HS-27A (cell line): ENCODE measurements at places on chromosomes 13 and 19.

DNA sequence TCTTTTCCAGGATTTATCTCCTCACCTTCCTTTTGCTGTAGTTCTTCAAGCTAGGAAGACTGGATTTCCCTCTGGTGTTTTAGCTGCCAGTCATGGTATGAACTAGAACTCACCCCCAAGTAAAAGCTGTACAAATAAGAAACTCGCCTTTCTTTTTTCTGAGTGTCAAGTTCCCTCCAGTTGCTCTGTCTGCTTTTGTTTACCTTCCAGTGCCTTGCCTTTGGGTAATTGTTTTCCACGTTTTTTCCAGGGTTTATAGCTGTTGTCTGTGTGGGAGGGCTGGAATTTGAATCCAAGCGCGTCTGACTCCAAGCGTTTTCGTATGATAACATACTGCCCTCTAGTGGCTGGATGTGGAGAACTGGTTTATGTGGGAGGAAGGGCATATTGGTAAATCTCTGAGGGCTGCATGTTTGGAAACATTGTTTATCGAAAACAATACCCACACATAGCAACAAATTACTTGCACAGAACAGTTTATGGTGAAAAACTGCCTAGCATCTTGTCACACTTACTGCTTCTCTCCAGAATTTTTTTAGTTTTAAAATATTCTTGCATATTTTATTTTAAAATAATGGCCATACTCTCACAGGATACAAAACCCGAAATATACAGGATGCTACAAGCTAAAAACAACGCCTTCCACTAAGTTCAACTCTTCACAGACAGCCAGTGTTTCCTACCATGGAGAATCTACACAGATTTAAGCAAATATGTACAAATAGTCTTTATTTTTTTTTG is 19.2 kb downstream of the RCN3 start:
- peak; percentile 81 for DNase-seq

DNA sequence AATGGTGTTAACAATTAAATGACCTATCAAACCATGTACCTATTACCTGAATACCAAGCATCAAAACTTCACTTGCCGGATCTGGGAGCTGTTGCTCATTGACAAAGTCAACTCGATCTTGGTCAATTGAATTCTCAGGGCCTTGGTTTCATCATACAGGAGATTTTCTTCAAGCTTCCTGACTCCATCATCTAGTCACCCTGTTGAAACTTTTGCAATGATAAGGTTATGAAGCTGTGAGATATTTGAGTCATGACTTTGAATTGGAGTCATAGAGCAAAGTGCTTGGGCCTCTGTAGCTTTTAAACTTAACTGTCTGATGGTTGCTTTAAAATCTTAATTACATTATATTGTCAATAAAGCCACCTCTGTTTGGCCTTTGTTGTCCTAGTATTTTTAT is 260.9 kb downstream of the COG6 start:
- no peak for DNase-seq

DNA sequence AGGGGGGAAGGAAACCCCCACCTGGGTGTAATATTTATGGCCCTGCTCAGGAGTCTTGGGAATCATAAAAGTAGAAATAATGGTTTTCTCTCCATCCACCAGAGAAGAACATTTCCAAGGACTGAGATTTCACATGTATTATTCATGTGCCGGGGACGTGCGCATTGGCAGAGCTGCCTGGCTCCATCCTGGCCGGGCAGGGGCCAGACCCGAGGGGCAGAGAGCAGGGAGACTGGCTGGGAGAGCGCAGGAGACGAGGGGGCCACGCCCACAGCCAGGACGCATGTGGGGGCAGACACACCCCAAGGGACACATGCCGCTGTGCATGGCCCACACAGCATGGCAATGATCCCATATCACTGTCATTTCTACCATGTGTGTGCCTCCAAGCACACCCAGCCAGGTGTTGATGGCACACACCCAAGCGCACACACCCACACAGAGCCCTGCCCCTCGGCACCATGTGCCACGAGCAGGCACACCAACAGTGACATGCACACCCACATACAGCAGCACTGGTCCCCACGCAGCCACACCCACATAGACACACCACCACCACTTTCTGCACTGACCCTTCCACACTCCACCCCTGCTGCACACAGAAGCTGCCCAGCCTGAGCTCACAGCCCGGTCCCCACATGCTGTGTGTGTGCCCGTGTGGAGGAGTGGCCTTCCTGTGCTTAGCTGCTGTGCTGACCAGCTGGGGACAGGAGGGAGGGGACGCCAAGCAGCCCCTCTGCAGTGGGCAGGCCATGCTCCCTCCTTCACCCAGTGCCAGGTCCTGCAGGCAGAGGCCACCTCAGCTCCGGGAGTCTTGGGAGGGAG is 39.3 kb downstream of the CEBPG start:
- DNase-seq: no peak

- no peak for DNase-seq
Observed at GRCh38 chr13:86906127-86906874, 764.9 kb upstream of the SLITRK5 start.

DNA sequence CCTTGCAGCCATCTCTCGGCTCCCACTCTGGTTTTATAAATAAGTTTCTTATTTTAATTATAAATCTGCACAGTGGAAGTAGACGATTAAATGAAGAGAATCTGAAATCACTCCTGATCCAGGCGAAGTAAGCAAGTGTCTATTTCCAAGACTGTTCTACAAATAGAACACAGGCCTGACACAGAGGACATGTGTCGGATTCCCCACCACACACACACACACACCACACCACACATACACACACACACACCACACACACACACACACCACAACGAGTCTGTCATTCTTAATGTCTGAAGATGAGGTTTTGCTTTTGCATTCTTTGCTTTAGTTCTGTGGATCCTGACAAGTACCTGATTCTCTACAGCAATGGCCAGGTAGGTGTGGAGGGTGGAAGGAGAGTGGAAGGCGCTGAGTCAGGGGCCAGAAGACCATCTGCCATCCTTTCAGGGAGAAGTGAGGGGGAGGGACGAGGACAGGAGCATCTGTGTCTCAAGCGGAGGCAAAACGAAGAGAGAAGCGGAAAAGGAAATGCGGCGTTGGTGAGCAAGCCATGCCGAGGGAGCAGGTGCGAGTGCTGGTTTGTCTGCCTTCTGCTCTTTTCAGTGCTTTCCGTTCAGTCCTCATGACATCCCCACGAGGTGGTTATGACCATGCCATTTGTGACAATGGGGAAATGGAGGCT is 110.2 kb downstream of the TEX26 start:
- no peak for DNase-seq

DNA sequence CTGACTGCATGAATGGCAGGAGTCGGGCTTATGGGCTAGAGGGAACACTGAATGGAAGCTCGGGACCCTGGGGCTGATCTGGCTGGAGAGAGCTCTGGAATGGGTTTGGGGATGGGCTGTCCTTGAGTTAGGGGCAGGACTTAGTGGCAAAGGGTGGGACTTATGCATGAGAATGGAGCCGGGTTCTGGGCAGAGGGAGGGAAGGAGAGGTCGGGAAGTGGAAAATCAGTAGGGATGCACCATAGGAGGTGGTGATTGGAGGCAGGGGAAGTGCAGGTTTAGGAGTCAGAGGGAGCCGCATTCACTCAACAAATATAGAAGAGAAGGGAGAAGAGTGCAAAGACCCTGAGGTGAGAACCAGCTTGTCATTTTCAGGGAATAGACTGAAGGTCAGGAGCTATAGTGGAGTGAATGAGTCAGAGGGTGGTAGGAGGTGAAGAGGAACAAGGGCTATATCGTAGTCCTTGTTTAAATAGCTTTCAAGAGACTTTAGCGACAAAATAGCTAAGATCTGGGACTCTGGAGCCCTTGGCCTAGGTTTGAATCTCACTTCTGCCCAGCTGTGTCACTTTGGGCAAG is 748 bp downstream of the RAB4B start:
- peak; percentile 38 for DNase-seq

- DNase-seq: no peak
Observed at GRCh38 chr19:5547881-5548280, 19.9 kb downstream of the TINCR start.

- DNase-seq: no peak
Observed at GRCh38 chr13:65855242-65855805, 1374.8 kb downstream of the PCDH9 start.

DNA sequence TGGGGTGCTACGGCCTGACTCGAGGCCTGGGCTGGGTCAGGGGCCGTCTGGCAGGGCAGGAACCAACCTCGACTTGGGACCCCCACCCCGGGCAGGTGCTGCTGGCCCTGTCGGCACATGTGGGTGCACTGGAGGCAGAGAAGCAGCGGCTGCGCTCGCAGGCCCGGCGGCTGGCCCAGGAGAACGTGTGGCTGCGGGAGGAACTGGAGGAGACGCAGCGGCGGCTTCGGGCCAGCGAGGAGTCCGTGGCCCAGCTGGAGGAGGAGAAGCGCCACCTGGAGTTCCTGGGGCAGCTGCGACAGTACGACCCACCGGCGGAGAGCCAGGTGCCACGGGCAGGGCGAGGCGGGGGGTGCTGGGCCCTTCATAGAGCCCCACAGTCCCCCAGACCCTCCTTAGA is 5.9 kb downstream of the KLC3 start:
- no peak for DNase-seq
